ENCODE measurements at places on chromosomes 12 and 14. TPM values are rescaled to one million over a fixed set of nuclear protein-coding genes. Genes with fewer than 3 reads are reported as not detected.

DNA sequence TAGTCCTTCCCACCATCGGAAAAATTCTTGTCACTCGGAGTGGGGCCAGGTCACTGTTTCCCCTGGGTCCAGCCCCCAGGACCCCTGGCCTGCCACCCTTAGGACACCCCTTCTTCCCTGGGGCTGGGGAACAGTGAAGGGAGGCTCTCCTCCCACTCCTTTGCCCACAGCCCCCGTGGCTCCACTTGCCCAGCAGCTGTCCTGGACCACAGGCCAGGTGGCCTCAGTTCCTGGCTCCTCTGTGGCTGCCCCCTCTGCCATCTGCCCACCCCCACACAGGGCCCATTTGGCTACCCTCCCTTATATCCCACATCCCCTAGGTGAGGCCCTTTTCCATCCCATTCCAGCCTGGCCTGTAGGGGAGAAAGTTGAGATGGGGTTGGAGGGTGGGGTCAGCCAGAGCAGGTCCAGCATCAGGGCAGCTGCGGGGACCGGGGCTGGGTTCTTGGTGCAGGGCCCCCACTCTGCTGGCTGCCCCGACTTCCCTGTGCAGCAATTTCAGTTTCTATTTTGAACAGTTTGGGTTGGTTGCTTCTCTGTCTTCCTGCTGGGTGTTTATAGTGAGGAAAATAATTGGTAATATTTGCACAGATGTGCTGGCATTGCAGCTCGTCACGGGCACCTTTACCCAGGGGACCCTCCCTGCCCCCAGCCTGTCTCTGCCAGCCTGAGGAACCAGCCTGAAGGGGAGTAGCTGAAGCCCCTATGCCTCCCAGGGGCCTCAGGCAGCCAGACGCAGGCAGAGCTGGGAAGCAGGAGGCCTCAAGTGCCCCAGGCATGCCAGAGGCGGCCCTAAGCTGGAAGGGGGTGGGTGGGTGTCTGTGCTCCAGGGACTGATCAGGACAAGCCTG, 23.4 kb downstream of the SYNDIG1L start:
- no peak for DNase-seq
- peaks cover 75% of the 10 kb centered on the region for H3K27me3 ChIP-seq
- H3K4me3 ChIP-seq: no peak overlapping the region
- H3K27ac ChIP-seq: no peak overlapping the region
- no peaks in the 10 kb centered on the region for H3K36me3 ChIP-seq

DNA sequence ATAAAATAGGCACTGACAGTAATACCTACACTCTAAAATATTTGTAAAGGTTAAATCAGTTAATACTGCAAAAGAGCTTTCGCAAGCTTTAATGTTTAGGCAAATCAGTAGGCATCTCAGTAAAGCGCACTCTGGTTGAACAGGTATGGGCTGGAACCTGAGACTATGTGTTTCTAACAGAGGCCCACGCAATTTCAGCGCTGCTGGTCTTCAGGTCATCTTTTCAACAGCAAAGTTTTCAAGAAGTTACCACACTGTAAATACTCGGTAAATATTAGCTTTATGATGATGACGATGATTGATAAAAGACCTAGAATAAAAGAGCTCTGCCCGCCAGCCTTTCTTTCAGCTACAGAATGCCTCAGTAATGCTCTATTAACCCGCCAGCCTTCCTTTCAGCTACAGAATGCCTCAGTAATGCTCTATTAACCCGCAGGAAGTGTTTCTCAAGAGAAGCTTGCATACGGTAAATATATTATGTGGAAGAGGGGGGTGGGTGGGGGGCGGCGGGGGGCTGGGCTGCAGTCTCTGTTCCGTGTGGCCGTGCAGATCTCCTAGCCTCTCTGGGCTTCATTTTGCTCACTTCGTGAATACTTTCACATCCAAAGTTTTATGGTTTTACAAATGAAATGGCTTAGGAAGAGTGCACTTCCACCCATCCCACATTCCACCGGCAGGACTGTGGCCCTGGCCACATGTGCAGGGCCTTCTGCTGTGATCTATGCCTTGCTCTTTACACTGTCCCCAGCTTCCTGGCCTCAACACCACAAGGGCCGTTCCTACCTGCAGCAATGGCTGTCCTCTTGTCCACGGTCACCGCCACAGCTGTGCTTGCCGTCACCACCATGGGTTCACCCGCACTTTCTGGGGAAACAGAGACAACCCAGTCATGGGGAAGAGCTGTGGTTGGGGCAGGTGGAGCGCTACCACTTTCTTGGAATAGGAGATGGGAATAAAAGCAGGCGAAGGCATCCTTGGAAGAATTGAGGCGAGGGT, 19.9 kb downstream of the LRTM2 start:
- no peaks in the 10 kb centered on the region for H3K4me1 ChIP-seq
- no peak for DNase-seq
- no peak overlapping the region for H3K27ac ChIP-seq

NAP1L1 gene
- total RNA-seq: 86.4 TPM

DNA sequence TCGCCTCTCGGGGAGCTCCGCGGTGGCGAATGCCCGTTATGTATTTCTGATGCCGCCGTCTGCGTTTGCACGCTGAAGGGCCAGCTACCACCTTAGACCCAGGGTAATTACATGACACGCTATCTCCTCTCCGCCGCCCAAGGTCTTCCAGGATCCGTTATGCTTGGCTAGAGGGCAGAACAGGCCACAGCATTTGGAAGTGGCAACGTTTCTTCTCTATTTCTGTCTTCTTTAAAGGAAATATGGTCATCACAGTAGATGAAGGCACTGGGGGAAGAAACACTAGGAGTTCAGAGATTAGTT, 861 bp upstream of the MDGA2 start:
- peaks cover 11% of the 10 kb centered on the region for H3K27me3 ChIP-seq
- H3K36me3 ChIP-seq: no peaks in the 10 kb centered on the region

EGLN3 gene
- 0.28 TPM for total RNA-seq
